ENCODE measurements at places on chromosomes 7 and 10. TPM values are rescaled to one million over a fixed set of nuclear protein-coding genes. Genes with fewer than 3 reads are reported as not detected.

The SLC39A12 gene
- total RNA-seq = 2.2 TPM

The RAPGEF5 gene
- total RNA-seq = 81.4 TPM

GRCh38 chr10:125711110-125711750, 8.3 kb upstream of the EDRF1 start:
- no peak for DNase-seq

- DNase-seq = no peak
These were observed 45.2 kb downstream of the KIAA1217 start for GRCh38 chr10:24254180-24254579.

GRCh38 chr7:129502708-129503685, 666 bp downstream of the SMKR1 start:
- DNase-seq = no peak

DNA sequence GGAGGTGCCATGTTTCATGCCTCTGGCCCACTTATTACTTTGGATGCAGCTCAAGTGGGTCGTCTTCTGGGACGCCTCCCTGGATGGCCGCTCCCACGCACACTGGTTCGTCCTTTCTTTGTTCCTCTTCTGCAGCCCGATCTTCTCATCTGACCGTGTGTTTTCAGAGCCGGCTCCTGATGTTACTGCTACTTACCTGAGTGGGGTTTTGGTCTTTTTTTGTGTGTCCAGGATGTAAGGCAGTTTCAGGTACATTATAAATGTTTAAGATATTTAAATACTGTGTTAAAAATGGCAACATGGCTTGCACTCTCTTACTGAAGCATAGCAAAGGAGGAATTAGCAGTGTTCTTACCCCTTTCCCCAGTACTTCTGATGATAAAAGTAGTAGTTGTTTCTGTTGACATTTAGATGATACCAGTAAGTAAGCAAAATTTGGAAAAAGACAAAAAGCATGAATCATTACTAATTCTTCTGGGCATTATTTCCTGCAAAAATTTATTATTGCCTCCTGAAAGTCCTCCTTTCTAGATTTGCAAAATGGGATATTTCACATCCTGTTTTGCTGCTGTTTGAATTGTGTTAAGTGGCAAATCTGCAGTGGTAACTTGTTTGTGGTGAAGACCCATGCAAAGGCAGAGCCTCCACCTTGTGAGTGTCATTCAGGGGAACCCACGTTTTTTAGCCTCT, 59.4 kb downstream of the SHH start:
- no peak for DNase-seq
